CD8-positive, alpha-beta memory T cell (primary cell): ENCODE measurements at places on chromosomes 2 and 18. TPM values are rescaled to one million over a fixed set of nuclear protein-coding genes. Genes with fewer than 3 reads are reported as not detected.

DNA sequence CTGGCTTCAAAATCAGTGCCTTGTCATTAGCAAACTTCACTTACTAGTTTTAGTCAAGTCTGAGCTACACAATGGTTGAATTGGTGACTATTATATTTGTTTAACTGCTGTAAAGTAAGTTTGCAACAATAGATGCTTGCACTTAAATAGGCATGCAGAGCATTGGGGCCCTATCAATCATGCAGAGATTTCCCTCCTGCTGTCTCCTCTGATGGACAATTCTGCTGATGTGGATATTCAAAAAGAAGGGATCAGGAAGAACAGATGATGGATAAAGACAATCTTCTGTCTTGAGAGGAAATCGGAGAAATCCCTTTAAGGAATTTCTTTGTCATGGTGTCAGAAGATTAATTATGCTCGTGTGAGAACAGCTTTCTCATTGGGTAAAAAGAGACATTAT lies 89.0 kb downstream of the GREB1L start:
- no peaks in the 10 kb centered on the region for H3K4me1 ChIP-seq
- H3K27me3 ChIP-seq = no peaks in the 10 kb centered on the region
- DNase-seq = no peak
- H3K27ac ChIP-seq = no peak overlapping the region

GRCh38 chr2:38315707-38316333 lies 61.3 kb downstream of the ATL2 start:
- peaks cover 18% of the 10 kb centered on the region for H3K36me3 ChIP-seq
- H3K4me3 ChIP-seq = no peak overlapping the region
- no peaks in the 10 kb centered on the region for H3K4me1 ChIP-seq

DNA sequence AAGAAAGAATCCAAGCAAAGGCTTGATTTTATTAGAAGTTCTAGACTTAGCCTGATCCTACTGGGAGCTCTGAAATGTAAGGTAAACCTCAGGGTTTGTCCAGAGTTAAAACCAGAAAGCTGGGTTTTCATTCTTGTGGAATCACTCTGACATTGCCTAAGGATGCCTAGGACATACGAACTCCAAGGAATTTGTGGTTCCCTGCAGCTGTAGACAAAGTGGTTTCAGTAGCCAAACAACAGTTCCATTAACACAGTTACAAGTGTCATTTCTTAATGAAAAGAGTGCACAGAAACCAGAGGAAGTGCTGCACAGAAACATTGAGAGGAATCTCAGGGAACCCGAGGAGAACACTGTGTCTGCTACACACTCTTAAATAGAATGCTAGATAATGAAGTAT lies 221.4 kb upstream of the ST6GAL2 start:
- no peak overlapping the region for H3K27ac ChIP-seq
- H3K4me3 ChIP-seq = no peak overlapping the region
- H3K27me3 ChIP-seq = no peaks in the 10 kb centered on the region
- no peaks in the 10 kb centered on the region for H3K36me3 ChIP-seq

GRCh38 chr2:231883468-231883881 lies 42.7 kb downstream of the NPPC start:
- DNase-seq = no peak
- H3K36me3 ChIP-seq = no peaks in the 10 kb centered on the region
- no peak overlapping the region for H3K27ac ChIP-seq
- peaks cover 3% of the 10 kb centered on the region for H3K27me3 ChIP-seq
- H3K4me1 ChIP-seq = no peaks in the 10 kb centered on the region

DNA sequence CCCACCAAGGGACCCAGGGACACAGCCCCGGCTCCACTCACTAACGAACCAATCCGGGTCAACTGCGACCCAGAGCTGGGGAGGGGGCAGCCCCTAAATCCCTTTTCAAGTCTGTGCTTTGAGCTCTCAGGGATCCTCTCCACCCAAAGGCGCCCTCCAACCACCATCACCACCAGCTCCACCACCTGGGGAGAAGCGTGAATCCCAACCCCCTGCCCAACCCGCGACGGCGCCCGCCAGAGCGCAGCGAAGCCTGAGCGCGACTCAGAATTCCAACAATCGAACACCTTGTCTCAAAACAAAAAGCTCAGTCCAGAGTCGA lies 497 bp downstream of the DSC3 start:
- no peaks in the 10 kb centered on the region for H3K4me1 ChIP-seq
- H3K27me3 ChIP-seq = no peaks in the 10 kb centered on the region
- no peak for DNase-seq
- no peak overlapping the region for H3K27ac ChIP-seq

The DNER gene
- not detected for polyA plus RNA-seq

The GALR1 gene
- not detected for polyA plus RNA-seq

The FZD7 gene
- polyA plus RNA-seq = not detected
